ELR (cell line): ENCODE measurements at places on chromosomes 1 and 21.

GRCh38 chr1:155223047-155223446, 14.6 kb downstream of the MTX1 start:
- DNase-seq, result no peak

- DNase-seq, result no peak
Observed at GRCh38 chr1:245177071-245177900, 22.5 kb downstream of the KIF26B start.

- DNase-seq, result no peak
Observed at GRCh38 chr1:19074902-19075721, 118.6 kb upstream of the IFFO2 start.

- peak; percentile 61 for DNase-seq
Observed at GRCh38 chr21:33901412-33902288, 14.0 kb downstream of the ATP5PO start.

- DNase-seq, result peak; percentile 63
Observed at GRCh38 chr1:36703526-36704208, 221.0 kb upstream of the CSF3R start.
